CD4-positive, alpha-beta T cell treated with Interleukin-1 beta for 1 hour (primary cell): ENCODE measurements at places on chromosomes 16 and 17.

- no peak for DNase-seq
These were observed 236.4 kb downstream of the CCDC182 start for GRCh38 chr17:57508671-57509070.

DNA sequence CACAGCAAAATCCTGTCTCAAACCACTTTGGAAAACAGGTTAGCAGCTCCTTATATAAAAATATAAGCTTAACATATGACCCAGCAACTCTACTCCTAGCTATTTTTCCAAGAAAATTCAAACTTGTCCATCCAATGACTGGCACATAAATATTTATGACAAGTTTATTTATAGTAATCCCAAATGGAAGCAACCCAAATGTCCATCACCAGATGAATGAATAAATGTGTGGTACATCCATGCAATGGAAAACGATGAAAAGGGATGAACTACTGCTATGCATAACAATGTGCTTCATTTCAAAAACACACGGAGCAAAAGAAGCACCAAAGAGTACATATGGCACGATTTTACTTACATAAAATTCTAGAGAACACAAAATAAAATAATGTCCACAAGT lies 9.6 kb upstream of the KPNB1 start:
- no peak for DNase-seq

DNA sequence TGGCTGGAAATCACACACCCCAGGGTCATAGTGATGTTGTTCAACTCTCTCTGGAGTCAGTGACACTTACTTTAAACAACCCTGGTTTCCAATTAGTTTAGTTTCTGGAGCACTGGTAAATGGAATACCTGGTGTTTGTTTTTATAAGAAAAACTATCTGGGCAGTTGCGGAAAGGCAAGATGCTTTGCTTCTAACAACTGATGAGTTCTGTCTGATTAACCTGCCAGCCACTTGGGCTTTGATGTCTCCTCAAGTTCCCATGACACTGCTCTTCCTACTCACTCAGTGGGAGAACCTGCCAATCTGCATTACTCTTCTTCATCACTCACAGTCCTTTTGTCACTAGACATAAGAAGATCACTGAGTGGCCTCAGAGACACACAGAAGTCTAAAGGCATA lies 78.7 kb upstream of the MTMR4 start:
- DNase-seq, result no peak

DNA sequence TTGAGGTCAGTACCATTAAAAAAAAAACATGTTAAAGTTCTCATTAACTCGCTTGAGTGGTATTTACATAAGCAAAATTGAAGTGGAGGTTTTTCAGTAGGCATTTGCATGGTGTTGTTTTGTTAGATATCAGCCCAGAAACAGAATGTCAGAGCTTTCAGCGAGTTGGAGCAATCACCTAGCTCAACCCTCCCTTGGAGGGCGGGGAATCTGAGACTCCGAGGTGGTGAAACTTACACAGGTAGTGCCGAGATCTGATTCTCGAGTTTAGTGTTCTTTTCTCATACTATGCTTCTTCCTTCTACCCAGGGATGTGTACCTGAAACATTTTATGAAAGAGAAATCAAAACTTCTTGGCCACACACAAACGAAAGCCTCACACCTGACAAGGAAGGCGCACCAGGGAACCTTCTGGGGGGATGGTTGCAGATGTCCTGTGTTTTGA lies 6.6 kb downstream of the SEC14L1 start:
- no peak for DNase-seq

DNA sequence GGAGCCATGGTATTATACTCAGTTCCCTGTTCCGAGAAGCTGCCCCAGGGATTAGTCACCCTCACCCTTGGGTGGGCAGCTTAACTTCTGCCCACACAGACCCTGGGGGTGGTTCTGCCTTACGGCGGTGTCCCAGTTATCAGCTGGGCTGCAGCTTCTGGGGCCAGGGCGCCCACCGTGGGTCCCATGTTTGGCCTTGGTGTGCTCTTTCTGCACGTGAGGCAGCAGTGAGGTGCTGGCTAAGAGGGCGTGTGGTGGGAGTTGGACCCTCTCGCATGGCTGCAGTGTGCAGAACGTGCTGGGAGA lies 46.7 kb downstream of the RAB11FIP3 start:
- DNase-seq, result no peak

DNA sequence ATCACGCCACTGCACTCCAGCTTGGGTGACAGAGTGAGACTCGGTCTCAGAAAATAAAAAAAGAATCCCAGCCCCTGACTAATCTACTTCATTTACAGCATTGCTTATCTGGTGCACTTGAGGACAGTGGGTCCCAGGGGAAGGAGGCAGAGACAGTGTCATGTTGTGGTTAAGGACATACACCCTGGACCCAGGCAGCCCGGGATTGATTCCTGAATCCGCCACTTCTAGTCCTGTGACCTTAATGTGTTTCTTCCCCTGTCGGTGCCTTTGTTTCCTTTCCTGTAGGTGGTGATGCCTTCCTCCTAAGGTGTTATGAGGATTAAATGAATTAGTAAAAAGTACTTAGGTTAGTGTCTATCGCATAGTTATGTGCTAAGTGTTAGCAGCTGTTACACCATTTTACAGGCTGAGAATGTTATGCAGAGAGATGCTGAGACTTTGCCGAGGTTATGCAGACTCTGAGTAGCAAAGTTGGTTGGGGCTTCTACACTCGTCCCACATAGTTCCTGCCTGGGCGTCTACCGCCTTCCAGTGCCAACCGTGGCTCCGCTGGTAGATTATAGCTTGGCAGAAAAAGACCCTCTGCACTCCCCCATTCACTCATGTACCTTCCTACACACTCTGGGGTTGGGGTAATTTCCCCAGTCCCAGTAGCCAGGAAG lies 74.8 kb downstream of the RAB11FIP4 start:
- DNase-seq, result no peak

DNA sequence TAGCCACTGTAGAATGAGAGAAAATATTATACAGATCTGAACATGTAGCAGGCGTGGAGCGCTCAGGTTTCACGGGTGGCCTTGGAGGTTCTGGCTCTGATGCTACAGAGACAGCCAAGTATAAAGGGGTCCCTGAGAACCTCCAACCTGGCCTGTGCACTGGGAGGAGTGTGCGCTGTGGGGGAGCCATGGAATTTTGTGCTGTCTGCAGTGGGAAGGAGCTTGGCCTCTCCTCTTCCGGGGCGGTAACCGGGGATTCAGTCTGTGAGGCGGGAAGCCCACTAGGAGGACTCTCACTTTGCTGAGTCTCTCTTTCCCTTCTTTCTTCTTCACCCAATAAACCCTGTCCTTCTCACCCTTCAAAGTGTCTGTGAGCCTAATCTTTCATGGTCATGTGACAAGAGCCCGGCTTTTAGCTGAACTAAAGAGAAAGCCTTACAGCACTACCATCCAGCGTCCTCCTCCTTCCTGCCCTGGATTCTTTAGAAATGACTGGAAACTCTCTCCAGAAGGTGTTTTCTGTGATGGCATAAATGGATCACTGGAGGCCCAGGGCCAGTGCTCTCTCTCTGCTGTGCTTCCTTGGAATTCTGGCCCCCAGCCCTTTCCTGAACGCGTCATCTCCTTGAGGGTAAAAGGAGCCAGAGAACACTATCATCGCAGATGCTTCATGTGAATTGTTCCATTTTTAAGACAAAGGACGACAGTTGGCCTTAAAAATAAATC lies 232.1 kb upstream of the CACNG5 start:
- no peak for DNase-seq

DNA sequence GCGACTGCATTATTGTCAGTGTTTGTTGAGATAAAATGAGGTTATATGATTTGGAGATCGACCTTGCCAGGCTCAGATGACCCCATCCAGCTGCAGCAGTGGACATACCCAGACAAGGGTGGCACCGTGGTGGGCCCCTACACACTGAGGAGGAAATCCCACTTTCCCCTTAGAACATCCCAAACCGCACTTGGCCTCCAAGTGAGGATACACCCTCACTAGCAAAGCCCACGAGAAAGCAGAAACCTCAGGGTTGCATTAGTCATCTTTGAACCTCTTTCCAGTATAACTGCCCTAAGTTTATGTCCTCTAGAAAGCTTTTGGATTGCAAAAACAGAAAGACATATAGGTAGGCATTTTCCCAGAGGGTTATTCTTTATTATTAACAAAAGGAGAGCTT lies 101.5 kb downstream of the CLEC16A start:
- DNase-seq, result no peak

DNA sequence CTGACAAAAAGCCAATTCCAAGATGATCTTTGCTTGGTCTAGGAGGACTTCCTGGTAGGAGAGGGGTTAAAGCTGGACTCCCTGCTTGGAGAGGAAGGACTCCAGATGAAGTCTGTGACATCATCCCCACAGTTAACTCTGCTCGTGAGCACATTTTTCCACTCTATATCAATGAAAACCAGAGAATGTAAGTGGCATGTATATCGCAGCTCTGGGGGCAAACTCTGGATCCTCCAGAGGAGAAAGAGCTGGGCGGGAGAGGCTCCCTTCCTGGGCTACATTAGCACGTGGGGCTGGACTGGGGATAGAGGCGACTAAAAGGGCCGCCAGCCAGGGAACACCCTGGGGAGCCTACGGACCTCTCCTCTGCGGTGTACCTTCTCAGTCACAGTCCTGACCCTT lies 34.1 kb downstream of the HIC1 start:
- DNase-seq, result no peak

DNA sequence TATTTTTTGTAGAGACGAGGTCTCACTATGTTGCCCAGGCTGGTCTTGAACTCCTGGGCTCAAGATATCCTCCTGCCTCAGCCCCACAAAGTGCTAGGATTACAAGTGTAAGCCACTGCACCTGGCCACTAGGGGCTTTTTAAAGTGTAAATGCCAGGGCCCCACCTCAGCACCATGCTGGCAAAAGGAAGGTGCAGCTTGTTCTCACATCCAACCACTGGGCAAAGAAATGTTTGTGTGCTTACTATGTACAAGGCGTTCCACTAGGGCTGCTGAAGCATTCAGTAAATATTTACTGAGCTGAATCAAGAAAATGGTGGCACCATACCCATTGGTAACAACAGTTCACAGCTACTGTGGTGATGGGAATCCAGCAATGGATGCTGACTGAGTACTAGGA lies 22.6 kb downstream of the COG1 start:
- no peak for DNase-seq

DNA sequence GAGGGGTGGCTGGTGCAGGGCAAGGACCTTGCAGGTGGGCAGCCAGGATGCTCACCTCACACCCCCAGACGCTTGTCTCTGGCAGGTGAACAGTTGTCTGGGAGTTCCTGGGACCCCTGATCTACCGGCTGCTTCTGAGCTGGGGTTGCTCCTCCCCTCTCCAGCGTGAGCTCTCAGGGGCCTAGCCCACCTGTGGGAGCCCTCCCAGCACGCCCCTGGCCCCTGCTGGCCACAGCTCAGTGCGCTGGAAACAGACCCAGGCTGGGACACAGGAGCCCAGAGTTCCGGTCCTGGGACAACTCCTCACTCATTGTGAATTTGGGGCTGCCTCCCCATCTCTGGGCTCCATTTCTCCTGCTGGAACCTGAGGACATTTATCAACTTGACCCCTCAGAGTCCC lies 30.3 kb downstream of the ARHGAP23 start:
- no peak for DNase-seq

DNA sequence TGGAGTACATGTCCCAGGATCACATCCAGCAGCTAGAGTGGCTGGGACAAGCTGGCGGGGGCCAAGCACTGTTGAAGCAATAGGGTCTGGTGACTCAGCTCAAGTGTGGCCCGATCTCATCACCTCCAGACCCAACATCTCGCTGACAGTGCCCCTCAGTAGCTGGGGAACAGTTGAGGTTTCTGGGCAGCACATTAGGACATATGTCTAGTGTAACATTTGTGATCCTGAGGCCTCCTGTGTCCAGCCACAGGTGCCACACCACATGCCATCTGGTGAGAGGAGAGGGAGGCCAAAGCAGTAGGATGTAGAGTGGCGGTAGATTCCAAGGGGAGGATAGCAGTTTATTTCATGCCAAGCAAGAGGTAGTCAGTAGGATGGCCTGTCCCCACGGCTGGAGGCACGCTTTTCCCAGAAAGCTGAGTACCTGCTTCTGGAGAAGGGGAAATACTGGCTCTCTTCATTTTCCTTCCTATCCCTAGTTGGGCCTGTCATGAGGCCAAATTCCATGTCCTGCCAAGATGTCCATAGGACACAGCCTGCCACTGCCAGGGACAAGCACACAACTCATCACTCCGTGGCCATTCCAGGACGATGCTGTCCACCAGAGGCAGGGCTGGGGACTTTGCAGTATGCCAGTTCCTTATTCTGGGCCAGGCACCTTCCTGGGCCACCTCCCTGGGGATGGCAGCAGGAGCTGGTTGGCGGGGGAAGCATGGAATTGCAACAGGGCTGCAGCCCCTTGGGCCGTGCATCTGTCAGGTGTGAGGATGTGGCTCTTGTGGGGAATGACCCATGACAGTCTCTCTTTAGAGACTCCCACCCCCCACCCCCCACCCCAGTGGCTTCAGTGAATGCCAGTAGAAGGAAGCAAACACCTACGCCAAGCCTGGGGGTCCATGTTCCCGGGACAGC lies 24.0 kb downstream of the GGA3 start:
- no peak for DNase-seq

DNA sequence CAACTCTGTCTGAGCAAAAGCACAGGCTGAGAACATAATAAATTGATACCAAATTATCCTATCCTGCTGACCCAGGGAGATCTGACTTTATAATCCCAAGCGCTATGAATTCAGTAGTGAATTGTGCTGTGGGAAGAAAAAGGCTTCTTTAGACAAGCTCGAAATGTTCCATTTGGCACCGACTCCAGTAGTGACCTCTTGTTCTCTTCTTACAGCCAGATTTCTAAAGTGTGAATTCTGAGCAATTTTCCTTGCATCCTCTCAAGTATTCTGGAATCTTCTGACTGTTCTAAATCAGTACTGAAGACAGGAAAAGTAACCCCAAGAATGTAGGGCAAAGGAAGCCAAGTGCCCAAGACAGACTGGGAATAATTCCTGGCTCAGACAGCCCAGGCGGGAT lies 58.2 kb downstream of the CDYL2 start:
- no peak for DNase-seq

DNA sequence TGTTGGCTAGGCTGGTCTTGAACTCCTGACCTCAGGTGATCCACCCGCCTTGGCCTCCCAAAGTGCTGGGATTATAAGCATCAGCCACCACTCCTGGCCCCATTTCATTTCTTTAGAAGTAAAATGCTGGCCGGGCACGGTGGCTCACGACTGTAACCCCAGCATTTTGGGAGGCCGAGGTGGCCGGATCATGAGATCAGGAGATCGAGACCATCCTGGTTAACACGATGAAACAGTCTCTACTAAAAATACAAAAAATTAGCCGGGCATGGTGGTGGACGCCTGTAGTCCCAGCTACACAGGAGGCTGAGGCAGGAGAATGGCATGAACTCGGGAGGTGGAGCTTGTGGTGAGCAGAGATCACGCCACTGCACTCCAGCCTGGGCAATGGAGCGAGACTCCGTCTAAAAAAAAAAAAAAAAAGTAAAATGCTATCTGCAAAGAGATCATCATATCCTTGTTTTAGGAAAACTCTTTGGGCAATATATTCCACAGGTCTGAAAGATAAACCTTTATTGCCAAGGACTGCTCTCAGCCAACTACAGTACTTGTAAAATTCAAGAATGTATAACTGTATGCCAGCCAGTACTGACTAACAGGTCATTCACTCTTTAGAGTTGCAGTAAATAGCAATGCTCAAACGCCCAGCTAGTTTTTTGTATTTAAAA lies 3.8 kb downstream of the GJC1 start:
- DNase-seq, result no peak
